ENCODE measurements at places on chromosomes 5 and 9.
A peak's percentile ranks its signal among the peaks of the same experiment; 100 is the strongest.

- DNase-seq, result no peak
Measured at GRCh38 chr5:109324351-109324750, 85.4 kb downstream of the PJA2 start.

- no peak for DNase-seq
Measured at GRCh38 chr5:79840084-79840990, 150.7 kb downstream of the CMYA5 start.

GRCh38 chr5:8934455-8934854 is 611.4 kb downstream of the SEMA5A start:
- DNase-seq, result no peak

DNA sequence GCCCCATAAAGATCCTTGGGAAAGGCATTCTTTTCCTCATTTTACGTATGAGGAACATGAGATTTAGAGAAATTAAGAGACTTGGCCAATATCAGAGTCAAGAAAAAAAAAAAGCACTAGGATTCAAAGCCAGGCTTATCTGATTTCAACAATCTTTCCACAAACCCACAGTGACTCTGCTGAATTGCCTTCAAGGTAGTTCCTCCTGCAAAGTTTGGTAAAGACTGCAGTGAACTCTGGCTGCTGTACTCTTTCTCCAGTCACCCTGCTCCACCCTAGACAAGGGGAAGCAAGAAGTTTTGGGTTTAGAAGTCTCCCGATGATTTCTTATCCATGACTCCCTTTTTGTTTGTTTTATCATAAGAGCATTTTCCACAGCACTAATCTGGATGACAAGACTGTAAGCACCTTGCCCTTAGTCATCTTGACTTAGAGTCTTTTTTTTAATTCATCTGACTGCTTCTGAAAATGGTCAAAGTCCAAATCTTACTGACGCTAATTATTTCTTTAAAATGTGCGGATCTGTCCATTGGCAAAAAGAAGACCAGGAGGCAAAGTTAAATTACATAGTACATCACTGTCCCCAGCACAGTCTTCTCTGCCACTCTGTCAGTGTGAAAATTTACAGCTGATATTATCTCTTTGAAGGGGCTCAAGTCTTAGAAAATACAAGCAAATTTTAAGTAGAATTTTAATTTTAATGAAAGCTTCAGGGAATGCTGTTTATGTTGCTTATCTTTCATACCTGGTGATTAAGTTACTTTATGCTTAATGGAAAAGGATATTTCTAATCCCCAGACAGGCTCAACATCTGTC is 180.1 kb downstream of the TTLL11 start:
- no peak for DNase-seq

DNA sequence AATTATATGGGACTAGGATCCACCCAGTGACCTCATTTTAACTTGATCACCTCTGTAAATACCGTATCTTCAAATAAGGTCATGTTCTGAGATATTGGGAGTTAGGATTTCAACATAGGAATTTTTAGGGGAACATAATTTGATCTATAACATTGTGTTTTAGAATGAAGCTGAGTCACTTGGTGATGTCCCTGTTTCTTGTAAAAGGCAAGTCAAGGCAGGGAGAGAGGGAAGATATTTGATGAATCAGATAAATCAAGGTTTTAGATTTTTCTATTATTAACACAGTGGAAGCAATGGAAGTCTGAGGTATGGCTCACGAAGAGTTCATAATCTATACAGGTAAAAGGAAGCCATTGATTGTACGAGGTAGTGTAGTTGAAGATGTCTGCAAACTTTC is 11.8 kb upstream of the GPR151 start:
- no peak for DNase-seq

DNA sequence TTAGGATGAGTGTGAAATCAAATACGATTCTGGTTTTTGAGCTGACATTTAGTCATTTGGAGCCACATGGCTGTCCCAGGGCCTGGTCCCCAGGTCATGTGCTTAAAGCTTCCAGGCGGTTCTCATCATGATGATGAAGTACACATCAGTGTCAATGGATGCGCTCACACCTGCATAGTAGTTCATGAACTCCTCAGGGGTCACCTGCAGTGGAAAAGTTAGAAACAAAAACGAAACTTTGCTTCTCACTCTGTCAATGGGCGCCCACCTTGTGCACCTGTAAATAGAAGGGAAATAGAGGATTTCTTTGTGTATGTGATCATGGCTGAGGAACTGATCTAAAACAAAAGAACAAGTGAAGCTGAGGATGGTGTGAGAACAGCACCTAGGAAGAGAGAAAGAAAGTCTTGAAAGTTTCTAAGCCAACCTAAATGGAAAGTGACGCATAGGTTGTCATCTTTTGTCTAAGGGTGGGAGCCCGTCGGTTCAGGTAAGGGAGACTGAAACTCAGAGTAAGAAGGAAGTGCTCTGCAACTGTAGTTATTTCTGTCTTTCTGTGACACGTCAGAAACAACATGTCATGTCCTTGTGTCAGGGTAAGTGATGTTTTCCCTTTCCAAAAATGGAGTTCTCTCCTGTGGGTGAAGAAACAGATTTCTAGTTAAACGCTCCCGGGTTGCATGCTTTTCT is 33.8 kb downstream of the CAPSL start:
- no peak for DNase-seq

GRCh38 chr5:1789834-1790471 is 9.7 kb downstream of the MRPL36 start:
- peak; percentile 20 for DNase-seq

GRCh38 chr5:55411876-55412275 is 104.1 kb downstream of the MTREX start:
- DNase-seq, result no peak

GRCh38 chr9:93096131-93096802 is at the start of gene CARD19:
Gene CARD19, plus strand, starts transcription at chr9:93096217. Its CDS starts 129 bp downstream, at chr9:93096346.
- no peak for DNase-seq

- no peak for DNase-seq
Measured at GRCh38 chr9:106947106-106947900, 84.3 kb downstream of the ZNF462 start.

DNA sequence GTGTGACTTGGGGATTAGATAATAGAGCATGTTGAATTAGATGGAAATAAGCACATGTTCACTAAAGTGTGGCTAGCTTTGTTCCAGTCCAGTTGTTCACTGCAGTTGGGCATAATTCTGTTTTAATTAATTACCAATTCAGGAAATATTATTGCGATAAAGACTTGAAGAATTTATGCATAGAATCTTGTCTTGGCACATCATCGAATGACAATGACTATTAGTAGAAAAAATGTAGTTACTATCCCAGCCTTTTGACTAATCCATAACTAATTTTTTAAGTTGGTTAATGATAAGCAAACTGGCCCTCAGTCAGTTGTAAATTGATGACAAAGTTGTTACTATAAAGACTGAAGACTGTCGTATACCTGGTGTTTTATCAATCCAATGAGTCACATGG is 10.5 kb downstream of the LNPEP start:
- no peak for DNase-seq

DNA sequence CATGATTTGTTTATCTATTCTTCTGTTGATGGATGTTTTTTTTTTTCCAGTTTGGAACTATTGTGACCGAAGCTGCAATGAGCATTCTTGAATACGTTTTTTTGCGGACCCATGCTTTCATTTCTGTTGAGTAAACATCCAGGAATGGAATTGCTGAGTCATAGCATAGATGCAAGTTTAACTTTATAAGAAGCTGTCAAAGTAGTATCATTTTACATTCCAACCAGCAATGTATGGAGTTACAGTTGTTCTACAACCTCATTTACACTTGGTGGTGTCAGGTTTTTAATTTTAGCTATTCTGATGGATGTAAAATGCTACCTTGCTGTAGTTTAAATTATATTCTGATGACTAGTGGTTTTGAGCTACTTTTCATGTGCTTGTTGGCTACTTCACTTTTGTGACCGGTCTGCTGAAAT is 49.0 kb downstream of the NPR3 start:
- peak; percentile 48 for DNase-seq

DNA sequence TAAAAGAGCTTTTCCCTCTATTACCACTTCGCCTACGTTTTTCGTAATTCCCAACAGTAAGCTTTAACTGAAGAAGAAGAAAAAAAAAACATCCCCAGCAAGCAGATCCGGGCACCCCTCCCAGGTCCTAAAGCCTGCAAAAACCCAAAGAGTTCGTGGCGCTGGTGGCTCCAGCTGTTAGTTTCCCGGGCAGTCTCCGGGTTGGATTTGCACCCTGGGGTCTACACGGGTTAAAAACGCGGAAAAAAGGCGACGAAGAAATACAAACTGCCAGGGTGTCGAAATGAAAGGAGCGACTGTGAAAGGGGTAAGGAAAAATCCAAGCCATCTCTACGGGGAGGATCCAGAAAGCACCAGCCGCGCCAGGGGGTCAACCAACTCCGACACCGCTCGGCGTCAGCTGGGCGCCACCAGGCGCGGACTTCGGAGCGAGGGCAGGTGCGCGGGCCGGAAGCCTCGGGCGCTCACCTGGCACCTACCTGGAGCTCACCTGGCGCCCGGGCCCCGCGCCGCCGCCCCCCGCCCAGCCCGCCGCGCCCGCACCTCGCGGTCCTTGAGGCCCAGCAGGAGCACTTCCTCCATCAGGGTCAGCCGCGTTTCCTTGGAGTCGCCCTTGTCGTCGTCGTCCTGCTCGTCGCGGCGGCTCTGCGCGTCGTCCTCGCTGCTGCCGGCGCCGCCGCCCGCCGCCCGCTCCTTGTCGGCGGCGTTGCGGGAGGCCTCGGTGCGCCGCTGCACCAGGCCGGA is 680 bp downstream of the GOLPH3 start:
- no peak for DNase-seq

- no peak for DNase-seq
Measured at GRCh38 chr9:22208846-22209585, 199.9 kb upstream of the CDKN2B start.

GRCh38 chr5:83149671-83150070 is 72.3 kb downstream of the XRCC4 start:
- no peak for DNase-seq

DNA sequence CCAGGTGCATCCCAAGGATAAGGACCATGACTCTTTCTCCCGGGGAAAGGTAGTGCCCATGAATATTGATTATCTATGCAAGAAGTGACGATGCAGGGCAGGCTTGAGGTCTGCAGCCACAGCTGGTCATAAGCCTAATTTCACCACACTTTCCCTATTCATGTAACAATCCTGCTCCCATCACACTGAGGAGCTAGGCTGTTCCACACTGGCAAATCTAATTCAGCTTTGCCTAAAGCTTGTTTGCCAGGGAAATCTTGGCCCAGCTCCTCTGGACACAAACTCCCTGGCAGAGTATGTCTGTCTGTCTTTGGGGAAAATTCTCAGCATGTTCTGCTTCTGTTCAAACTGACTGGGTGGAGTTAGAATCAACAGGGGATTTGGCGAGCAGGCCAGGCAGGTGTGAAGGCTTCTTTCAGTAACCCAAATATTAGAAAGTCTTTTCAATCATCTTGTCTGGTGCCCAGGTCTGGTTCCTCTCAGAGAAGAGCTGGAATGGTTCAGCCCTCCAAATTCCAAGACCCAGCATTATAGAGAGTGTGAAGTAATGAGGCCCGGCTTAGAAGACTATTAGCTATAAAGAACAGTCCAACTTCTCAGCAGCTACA is 88.5 kb upstream of the SPDL1 start:
- DNase-seq, result no peak

GRCh38 chr9:91360551-91361290 is 997 bp downstream of the AUH start:
- DNase-seq, result no peak

DNA sequence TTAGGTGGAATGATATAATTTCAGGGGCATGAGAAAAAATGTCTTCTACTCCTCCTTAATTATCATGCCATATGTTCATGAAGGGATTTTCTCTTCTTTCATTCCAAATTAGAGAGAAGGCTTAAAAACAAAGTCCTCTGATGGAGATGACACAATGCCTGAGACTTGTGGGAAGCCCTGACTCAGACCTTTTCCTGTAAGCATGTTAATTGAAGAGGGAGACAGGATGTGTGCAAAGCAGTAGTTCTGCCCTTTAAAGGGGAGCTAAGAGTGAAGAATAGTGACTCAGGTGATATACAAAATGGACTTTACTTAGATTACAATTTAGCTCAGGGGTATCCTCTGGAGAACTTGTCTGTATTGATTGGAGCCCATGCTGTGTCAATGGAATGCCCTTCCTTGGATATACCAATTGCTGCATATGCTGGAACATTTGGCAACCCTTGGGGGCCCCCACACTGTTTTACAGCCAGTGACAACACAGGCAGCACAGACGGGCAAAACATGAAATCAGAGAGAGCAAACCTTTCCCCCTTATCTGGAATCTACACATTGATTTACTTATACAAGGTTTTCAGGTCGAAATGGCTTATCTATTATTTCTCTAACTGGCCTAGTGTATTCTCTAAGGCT is 81.3 kb downstream of the IZUMO3 start:
- DNase-seq, result no peak

- no peak for DNase-seq
Measured at GRCh38 chr5:78589923-78590322, 58.6 kb downstream of the LHFPL2 start.

GRCh38 chr5:107736638-107737037 is 65.9 kb upstream of the EFNA5 start:
- no peak for DNase-seq

- no peak for DNase-seq
Measured at GRCh38 chr5:40172721-40173120, 507.0 kb upstream of the PTGER4 start.

- no peak for DNase-seq
Measured at GRCh38 chr5:147225938-147226337, 8.9 kb upstream of the STK32A start.

GRCh38 chr5:77012601-77013000 is 17.6 kb upstream of the AGGF1 start:
- DNase-seq, result no peak
